Activated CD8-positive, alpha-beta memory T cell treated with anti-CD3 and anti-CD28 coated beads, Interleukin-2, amount 50 U/mL, for 4 hours (primary cell): ENCODE measurements at places on chromosomes 1 and 21.

GRCh38 chr1:205512059-205513045 is 7.9 kb downstream of the CDK18 start:
- DNase-seq = no peak

GRCh38 chr1:181475580-181475979 is 7.7 kb upstream of the CACNA1E start:
- DNase-seq = no peak

DNA sequence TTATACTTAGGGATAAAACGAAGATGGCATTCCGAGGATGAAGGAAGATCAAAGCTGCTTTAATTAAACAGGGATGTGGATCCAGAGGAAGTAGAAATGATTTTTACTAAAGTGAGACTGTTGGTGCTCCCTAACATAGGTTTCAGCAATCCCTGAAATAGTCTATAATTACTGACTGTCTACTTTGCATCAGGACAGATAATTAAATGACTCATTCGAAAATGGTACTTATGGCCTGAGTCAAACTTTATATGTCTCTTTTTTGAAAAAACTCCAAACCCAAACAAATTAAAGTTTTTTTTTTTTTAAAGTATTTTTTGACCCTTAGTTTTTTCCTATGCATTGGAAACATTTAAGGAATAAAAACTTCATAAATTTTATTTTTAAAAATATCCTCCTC is 90.3 kb downstream of the LYST start:
- DNase-seq = no peak

GRCh38 chr1:201565024-201565730 is 26.2 kb downstream of the NAV1 start:
- no peak for DNase-seq

DNA sequence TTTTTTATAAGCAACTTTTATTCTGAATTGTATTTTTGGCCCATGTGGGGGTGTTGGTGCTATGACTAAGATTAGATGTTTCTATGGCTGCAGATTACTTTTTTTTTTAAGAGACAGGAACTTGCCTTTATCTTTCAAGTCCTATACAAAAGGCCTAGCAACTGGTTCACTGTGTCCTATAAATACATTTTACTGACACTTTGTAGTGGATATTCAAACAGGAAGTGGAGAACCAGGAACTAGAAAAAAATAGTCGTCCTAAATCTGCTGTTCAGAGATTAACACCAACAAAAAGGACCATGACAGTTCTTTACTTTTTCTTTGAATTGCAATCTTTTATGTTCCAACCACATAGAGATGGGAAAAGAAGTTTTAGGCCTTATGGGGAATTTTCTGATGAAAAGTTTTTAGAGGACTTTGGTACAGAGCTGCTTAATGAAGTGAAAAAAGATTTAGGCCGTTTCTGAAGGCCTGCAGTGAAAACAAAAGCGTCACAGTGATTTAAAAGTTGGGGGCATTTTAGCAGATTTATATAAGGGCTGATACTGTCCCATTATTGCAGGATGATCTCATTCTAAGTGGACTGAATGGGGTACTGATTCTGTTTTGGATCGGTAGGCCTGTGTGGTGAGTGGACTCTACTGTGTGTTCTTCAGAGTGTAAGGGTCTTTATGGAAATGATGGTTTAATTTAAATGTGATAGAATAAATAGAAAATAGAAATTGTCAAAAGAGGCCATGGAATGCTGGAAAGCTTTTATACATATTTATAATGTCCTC is 136.4 kb upstream of the DEPDC1 start:
- no peak for DNase-seq

DNA sequence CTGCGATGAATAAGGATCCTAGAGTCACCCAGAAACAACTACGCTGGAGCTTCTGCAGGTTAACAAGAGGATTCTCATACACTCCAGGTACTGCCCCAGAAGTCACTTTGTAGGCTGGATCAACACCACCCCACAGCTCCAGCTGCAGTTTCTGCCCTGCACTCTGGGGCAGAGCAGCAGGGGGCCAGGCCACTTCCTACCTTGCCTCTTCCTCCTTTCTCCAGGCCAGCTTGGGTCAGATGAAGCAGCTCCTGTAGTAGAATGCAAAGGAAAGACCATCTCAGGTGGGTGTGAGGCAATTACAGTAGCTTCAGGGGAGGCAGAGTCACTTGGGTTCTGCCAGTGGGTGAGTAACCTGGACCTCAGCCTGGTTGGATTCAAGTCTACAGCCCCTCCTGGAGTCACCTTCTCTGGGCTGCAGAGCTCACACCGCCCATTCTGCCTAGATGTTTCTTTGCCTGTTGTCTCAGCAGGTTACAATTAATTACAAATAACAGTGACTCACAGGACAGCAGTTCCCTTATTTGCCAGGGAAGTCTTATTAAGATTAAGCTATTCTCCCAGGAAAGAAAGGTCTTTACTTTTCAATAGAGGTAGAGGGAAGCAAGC is 24.4 kb upstream of the BCAR3 start:
- no peak for DNase-seq

- no peak for DNase-seq
Observed at GRCh38 chr1:150003801-150004200, 6.7 kb downstream of the OTUD7B start.
